ENCODE measurements at places on chromosomes 11 and 22. TPM values are rescaled to one million over a fixed set of nuclear protein-coding genes. Genes with fewer than 3 reads are reported as not detected.

DNA sequence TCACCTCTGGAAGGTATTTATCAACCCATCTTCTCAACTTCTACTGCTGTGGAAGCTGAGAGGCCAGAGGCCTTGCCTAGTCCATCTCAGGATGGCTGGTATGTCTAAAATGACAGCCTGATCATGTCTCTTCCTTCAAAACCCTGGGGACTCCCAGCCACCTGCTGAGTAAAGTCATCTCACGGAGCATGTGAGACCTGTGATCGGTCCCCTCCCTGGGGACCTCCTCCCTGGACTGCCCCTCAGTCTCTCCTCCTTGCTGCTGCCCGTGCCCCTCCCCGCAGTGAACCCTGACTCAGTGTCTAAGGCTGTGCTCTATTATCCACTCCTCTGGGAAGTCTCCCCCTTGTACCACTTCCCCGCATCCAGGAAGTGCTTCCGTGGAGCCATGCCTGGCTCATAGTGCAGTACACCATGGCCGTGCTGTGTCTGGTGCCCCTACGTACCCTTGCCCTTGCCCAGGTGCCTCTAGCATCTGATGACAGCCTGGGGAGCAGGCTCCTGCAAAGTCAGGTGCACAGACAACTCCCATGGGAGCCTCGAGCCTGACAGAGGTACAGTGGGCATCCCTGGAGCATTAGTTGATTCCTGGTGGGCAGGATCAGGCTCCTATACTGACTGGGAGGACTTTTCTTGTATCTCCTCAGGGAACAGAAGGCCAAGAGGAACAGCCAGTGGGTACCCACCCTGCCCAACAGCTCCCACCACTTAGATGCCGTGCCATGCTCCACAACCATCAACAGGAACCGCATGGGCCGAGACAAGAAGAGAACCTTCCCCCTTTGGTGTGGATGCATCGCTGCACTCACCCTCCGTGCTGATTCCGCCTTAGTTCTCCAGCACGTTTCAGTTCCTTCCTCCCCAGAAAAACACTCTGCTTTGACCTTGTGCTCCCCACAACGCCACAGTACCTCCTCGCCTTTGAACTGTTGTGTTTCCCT is 13.8 kb downstream of the SMARCB1 start:
- no peak for DNase-seq

DNA sequence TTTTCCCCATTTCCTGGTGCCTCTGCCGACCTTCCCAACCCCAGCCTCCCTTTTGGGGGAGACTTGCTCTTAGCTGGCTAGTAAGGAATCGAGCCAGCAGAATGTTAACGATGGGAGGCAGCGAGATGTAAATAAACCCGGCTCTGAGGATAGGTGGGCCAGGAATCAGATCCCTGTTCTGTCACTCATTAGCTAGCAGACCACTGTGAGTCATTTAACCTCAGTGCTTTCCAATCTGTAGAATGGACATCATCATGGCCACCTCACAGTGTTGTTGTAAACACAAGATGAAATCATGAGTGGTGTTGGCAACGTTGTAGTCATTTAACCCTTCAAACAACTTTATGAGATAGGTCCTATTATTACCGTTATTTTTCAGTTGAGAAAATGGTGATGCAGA is 208.6 kb downstream of the KIRREL3 start:
- DNase-seq, result no peak

DNA sequence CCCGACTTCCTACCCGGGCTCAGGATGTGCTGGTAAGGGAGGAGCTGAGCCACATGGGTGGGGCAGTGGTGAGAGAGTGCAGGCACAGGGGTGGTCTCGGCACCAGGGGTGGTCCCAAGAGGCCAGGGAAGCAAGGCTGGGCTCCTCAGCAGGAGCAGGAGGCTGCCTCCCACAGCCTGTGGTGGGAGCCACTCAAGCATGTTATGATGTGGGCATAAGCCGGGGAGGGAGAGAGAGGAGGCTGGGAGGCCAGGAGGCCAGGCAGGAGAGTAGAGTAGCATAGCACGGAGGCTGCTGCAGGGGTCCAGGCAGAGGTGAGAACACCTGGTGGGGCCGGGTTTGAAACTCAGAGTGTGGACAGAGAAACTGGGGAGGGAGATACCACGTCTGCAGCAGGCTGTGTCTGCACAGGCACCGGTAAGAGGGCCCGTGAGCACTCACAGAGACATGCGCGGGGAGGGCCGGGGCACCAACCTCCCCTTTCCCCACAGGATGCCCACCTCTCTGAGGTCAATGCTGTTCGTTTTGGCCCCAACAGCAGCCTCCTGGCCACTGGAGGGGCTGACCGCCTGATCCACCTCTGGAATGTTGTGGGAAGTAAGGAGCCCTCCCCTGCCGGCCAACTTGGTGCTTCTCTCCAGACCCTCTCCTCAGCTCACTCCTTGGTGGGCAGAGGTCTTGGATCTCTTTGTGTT is 10.7 kb downstream of the ATG16L2 start:
- DNase-seq, result no peak

- no peak for DNase-seq
Measured at GRCh38 chr11:125170001-125170509, 5.5 kb downstream of the PKNOX2 start.

DNA sequence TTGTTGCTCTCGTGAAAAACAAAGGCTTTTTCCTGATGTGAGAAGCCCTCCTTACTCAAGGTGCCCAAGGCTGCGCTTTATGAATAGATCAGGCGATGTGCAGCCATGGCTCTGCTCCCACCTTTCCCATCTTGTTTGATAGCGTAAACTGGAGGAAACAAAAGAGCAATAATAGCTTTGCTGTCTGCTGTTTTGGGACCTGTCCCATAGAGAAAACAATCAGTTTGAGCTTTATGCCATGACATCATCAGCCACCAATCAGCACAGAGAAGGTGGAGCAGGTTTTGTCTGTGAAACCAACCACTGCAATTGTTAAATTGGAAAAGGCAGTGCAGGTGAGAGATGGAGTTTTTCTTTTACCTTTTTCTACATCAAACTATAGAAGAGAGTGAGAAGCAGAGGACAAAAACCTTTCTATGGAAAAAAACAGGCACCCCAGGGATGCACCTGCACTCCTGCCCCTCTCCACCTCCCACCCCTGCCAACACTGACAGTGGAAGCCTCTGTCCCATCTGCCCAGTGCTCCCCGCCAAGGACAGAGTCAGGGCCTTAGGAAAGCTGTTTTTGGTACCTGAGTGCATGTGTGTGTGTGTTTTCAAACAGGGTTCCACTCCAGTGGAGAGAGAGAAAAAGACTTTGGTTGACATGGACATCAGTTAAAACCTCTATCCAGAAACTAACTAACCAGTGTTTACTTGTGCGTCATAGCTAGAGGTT is 80.7 kb downstream of the MICAL3 start:
- DNase-seq, result no peak

DNA sequence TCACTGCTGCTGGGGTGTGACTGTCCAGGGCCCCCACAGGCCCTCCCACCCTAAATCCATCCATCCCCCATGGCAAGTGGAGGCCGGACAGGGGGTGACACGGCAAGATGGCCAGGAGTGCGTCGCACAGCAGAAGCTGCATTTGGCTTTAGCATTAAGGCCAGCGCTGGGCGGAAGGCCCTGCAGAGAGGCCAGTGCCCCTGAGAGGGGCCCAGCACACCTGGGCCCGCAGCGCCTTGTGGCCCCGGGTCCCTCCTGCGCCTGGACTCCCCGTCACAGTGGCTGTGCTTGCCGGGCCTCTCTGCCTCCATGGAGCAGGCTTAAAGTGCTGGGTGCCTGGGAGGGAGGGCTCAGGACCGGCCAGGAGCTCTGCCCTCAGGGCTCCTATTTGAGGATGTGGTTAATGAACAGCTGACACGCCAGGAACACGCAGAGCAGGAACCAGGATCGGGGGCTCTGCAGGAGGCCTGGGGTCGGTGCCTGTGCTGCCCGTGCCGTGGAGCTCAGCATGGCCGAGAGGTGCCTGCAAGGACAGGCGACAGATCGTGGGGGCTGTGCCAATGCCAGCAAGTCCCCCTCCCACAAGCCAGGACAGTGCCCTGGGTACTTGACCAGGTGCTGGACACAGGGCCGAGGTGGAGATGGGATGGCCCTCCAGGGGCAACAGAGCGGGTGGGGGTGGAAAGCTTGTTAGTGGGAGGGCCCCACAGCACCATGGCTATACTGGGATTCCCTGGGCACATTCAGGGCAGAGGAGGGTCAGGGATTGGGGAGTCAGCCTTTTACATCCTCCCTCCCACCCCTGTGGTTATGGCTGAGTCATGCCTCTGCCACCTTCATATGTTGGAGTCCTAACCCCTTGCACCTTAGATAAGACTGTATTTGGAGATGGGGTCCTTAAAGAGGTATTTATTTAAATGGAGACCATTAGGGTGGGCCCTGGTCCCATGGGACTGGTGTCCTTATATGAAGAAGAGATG is 30.9 kb upstream of the CARS1 start:
- DNase-seq, result no peak

GRCh38 chr11:102184269-102184987 is 74.2 kb downstream of the YAP1 start:
- no peak for DNase-seq

GRCh38 chr11:73236854-73237253 is 18.8 kb downstream of the P2RY2 start:
- no peak for DNase-seq

DNA sequence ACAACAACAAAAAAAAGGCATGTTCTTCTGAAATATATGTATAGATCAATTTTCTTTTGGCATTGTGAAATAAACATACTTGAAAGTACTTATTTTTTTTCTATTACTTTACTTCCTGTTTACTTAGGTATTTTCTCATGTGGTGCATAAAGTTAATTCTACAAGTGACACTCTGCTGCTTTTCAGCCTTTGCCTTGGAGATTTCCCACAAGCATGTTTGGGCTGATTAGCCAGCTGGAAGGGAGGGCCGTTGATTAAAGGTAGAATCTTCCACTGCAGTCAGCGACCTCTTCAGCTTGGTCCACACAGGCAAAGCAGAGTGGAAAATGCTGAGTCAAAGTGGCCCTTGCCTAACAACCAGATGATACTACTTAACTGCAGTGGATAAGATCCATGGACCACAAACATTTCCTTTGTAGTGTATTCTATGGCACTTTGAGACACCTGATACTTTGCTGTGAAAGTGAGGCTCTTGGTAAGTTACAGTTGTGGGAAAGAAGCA is 176.0 kb downstream of the ARHGAP42 start:
- no peak for DNase-seq

- DNase-seq, result no peak
Measured at GRCh38 chr11:123429913-123430720, at the start of gene GRAMD1B. Gene GRAMD1B, plus strand, starts transcription at chr11:123430269. Its CDS starts 524 bp downstream, at chr11:123430793.

DNA sequence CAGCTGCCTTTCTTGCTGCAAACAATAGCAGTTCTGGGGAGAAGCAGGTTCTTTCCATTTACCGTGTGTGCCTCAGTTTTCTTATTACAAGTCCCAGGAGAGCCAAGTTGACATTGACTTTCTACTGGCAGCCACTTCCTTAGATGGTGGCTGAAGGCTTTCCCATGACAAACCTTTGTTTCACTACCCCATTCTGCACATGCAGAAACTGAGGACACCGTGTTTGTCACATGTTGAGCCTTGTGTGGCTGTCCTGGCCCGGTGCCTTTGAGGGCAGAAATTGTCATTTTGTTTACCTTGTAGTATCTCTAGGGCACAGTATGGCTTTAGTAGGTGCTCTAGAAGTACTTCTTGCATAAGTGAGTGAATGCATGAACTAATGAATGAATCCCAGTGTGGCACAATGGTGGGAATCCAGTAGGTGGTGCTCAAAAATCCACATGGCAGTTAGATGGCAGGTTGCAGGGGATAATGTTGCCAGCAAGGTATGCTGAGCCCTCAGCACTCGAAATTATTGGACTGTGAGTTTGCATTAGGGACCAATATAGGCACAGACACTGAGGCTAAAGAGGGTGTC is 101.6 kb downstream of the CSNK2A3 start:
- DNase-seq, result no peak

DNA sequence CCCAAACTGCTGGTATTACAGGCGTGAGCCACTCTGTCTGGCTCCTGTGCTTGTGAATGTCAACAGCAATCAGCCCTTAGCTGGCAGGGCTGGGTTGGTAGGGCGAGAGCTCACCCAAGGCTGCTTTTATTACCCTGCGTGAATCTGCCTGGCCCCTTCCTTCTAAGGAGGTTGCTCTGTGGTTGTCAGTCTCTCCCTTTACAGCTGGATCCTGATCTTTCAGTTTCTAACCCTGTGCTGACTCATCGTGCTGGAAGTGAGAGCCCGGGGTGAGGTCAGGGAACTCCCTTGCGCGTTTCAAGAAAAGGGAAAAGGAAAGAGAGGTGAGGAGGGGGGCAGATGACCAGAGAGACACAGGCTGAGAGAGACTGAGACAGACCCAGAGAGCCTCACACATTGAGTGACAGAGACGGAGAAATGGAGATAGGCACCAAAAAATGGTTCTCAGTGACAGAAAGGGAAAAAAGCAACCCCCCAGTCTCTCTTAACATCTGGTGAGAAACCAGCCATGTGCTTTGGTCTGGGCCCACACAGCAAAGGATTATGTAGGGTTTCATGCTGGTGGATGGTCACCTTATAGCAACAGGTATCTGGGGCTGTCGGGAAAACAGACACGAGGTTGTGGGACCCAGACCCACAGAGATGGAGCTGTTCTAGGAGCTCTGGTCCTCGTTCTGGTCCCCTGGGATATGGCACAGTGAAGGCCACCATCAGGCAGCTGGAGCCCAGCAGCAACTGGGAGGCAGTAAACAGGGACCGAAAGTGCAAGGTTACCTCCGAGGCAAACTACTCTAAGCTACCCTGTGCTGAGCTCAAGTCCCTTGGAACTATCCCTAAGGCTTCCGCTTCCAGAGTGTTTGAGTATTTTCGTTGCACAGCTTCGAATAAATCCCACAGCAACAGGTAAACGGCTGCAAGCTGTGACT is 2.5 kb downstream of the TCN2 start:
- no peak for DNase-seq

DNA sequence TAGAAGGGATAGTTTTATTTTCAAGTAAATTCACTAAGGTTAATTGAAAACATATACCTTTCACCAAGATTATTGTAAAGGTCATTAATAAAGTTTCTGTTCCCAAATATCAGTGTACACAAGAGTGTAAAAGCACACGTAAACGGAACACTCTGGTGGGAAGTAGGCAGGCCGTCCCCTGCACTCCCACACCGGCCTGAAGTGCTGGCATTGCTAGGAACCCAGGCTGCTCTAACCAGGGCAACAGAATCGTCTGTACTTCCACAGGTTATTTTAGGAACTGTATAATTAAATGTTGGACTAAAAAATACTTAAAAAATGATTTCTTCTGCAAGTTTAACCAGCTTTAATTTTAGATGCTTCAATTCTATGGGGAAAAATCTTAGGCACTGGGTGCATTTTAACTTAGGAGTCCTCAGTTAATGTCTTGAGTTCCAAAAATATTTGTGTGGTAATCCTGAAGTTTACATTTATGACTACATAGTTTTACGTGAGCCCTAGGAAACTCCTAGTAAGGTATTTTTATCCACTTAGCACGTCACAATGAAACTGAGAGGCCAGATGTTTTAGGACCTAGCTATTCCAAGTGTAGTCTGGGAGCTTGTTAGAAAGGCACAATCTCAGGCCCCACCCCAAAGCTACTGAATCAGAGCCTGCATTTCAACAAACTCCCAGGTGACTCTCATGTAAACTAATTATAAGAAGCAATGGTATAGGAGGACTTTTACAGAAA is 31.2 kb downstream of the KMT5B start:
- DNase-seq, result no peak

The HPX gene
- total RNA-seq, result 5,455 TPM

The DPAGT1 gene
- total RNA-seq, result 34.3 TPM

The MMP8 gene
- 0.50 TPM for total RNA-seq

The DTX4 gene
- total RNA-seq, result 19.9 TPM
